NCI-H774 (cell line): ENCODE measurements at places on chromosomes 13 and 19.

GRCh38 chr19:19508217-19508616 is 7.1 kb downstream of the TSSK6 start:
- no peak for DNase-seq

- no peak for DNase-seq
Observed at GRCh38 chr13:35990196-35990595, 141.0 kb downstream of the DCLK1 start.

- DNase-seq: no peak
Observed at GRCh38 chr13:43354153-43354945, 331.0 kb downstream of the DNAJC15 start.

DNA sequence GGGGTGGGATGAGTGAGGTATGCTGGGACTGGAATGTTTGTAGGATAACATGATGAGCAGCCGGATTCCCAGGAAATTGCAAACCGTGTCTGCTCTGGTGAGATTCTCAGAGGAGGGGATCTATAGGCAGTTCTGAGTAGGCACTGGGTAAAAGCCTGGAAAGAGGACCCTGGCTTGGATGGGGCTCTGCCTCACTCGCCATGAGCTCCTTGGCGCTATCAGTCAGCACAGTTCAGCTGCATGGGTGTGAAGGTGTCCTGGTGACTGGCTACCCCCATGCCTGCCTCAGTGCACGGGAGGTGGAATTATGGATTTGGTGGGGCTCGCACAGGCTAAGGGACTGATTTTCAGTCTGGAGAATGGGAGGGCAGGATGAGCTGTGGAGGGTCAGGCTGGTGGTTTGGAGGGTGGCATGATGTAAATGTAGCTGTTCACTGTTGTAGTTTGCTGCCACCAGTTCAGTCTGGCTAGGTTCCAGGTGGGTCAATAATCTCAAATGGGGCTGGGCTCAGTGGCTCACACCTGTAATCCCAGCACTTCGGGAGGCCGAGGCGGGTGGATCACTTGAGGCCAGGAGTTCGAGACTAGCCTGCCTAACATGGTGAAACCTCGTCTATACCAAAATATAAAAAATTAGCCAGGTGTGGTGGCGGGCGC is 9.2 kb upstream of the ZNF627 start:
- DNase-seq: no peak

DNA sequence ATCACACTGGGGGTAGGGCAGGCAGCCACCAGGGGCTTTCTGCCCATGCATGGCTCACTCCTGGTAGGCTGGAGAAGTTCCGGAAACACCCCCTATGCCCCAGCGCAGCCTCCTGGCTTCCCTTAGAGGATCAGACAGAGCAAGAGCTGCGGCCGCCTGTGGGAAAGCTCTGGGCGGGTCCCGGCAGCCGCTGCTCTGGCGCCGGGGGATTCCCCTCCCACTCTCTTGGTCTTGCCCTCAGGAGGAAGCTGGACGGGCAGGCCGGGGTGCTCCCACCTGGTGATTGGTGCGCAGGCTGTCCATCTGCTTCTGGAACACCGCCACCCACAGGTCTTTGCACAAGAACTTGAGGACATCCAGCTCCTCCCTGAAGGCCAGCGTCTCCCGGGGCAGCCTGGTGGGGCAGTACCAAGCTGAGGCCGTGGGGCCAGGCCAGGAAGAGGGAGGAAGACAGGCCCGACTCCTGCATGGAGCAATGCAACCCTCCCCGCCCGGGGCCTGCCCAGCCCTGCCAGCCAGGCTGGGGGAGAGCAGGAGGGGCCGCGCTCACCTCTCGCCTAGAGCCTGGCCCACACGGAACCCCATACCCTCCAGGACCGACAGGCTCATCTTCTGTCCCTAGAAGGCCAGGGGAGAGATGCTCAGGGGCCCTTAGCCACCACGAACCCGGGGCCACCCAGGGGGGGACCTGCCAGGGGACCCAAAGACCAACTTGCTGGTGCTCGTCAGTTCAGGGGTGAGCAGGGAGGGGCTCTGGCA is 4.0 kb upstream of the NKPD1 start:
- no peak for DNase-seq

GRCh38 chr13:27183561-27184147 is 12.0 kb upstream of the USP12 start:
- no peak for DNase-seq
